ENCODE measurements at places on chromosomes 5 and 9.

DNA sequence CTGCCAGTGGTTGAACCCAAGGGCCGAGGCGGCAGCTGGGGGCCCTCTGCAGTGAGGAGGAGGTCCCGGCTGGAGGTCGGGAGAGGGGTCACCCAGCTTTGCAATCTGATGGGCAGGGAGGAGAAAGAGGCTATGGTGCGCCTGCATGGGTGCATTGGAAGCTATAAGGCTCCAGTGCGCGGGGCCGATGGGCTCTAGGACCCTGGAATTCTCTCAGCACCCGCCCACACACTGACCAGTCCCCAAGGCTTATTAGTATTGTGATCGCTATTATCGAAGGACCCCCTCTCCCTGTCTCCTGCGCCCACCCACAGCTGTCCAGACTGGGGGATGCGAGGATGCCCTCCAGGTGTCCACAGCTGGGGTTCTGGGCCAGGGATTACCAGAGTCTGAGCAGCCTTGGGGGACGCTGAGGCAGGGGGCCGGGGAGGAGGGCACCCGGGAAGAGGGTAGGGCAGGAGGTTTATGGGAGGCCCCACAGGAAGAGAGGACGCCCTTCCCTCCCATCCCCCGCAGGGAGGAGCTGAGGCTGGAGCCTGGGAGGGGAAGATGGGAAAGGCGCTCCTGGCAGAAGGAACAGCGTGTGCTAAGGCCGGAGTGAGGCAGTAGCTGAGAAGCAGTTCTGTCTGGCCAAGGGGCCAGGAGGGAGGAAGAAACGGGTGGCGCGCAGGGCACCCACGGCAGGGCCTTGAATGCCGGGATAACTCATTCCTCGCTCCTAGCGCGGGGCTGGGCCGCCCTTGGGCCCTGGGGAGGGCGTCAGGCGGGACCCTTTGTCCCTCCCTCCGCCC is 24.2 kb downstream of the C9orf50 start:
- no peak for DNase-seq

DNA sequence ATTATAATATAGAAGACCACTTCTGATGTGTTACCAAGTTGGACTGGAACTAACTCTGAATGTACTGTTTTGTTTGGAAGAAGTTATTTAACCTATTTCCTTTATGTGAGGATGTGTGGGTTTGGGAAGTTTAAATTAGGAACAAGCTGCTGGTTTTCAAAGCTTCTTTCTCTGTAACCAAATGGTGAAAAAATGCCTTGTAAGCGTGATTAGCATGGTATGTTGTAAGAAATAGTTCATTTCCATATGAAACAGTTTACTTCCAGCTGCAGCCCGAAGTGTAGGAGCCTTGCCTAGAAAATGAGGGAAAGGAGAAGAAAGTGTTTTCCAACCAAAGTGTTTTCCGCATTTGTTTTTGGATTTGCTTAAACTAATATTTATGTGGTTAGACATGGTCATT is 36.0 kb downstream of the TTC1 start:
- DNase-seq = no peak

DNA sequence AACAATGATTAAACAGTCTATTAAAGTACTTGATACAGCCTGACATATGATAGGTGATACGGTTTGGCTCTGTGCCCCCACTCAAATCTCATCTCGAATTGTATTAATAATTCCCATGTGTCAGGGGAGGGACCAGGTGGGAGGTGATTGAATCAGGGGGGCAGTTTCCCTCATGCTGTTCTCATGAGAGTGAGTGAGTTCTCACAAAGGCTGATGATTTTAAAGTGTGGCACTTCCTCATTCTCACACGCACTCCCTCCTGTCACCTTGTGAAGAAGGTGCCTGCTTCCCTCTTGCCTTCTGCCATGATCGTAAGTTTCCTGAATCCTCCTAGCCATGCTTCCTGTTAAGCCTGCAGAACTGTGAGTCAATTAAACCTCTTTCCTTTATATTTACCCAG is 40.1 kb upstream of the TARS1 start:
- DNase-seq = no peak

DNA sequence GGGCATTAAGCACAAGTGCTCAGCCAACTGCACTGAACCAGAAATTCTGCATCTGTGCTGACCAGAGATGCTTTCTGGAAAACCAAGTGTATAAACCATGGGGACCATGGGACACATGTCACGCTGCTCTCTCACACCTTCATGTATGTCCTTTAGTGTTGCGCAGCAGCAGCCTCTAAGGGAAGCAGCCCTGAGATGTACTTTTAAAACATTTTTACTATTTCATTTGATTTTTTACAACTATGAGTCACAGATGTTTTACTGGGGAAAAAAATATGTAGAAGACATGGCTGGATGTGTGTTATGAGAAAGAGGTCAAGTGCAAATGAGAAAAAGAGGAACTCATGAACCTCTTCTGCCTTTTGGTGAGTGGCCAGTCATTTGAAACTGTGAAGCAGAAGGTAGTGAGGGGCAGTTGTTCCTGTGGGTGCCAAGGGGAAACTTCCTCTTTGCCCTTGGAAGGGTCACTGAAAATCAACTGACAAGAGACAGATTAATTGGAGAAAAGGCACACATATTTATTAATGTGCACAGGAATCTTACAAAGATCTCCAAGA is 31.4 kb upstream of the SYK start:
- DNase-seq = no peak

All from stimulated activated CD4-positive, alpha-beta T cell treated with anti-CD3 and anti-CD28 coated beads, Interleukin-4, amount 100 ng/mL, for 48 hours (primary cell).